ENCODE measurements at places on chromosomes 16 and 17.

GRCh38 chr17:80253631-80254395 lies 6.8 kb upstream of the RNF213 start:
- DNase-seq: no peak

GRCh38 chr16:68754084-68754792 lies 17.1 kb downstream of the CDH1 start:
- DNase-seq: no peak

DNA sequence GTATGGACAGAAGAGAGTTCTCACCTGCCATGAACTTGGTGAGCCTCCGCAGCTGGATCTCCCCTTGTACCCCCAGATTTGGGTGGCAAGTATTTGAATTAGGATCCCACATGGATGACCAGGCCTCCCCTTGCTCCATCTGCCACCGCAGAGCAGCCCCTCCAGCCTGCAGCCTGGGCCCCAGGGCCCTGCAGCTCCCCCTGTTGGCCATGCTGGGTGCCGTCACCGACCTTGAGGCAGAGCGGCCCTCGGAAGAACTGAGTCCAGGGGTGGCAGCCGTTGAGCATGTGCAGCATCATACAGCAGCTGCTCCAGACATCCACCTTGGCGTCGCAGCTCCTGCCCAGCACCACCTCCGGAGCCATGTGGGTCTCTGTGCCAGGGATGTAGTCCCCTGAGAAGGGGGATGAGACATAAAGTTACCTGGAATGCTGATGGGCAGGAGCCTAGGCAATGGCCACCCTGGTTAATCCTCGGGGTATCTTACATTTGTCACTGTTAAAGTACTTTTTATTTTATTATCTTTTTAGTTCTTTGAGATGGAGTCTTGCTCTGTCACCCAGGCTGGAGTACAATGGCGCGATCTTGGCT lies 9.0 kb upstream of the SPATA32 start:
- DNase-seq: no peak

DNA sequence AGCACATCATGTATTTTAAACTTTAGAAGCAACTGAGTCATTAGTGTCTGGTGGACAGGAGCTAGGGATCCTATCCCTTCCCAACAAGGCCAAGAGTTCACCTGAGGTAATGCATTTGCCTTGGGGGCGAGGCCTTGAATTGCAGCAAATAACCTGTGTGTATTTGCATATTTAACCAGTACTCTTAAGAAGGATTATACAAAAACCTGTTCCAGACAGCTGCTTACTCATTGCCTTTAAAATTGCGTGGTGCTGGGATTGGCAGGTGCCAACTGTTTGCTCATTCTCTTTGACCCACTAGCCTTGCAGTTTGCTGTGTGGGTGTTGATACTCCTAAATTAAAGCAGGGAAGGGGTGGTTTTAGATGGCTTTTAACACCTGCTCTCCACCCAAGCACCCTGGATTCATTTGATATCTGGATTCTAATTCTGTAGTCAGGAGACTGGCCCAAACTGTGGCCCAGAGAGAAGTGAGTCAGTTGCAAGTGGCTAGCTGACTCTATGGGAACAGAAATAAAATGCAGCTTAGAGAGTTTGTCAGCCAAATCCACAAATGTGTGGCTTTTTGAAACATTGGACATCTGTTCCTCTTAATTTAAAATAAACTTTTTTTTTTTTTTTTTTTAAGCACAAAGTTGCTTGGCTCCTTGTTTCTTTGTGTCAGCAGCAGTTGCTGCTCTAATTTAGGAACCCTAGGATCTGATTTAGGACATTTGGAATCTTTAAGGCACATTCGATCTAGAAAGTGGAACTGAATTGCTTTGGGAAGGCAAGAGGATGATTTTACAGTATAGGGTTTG lies 46.9 kb downstream of the TUBD1 start:
- DNase-seq: peak; percentile 19

DNA sequence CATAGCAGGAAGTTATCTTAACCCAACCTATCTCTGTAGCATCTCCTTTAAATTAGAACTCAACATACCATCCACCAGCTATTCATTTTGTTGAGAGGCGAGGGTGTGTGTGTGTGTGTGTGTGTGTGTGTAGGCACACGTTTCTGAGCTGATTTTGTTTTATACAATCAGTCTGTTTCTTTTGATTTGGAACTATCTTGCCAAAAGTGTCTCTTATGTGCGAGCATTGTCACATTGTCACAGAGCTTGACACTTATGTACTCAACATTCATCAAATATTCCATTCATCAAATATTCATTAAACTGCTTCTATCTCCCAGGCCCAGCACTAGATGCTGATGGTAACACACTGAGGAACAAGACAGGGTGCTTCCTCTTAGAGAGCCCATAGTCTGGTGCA lies 180.4 kb downstream of the HAPSTR1 start:
- no peak for DNase-seq

DNA sequence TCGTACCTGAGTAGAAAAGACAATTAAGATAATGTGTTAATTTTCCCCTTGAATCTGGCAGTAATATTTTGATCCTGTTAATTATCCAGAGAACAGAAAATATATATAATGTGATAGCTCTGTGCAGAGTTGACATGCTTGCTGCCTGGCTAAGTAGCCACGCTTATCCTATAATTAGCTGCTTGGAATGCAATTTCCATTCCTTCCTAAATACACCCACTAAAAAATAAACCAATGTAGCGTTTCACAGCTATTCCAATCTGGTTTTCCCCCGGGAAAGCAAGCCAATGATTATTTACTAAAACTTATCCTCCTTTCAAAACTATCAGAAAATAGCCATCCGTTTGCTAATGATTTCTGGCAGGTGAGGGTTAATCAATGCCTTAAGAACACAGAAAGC lies 134.5 kb upstream of the IRX5 start:
- DNase-seq: no peak

DNA sequence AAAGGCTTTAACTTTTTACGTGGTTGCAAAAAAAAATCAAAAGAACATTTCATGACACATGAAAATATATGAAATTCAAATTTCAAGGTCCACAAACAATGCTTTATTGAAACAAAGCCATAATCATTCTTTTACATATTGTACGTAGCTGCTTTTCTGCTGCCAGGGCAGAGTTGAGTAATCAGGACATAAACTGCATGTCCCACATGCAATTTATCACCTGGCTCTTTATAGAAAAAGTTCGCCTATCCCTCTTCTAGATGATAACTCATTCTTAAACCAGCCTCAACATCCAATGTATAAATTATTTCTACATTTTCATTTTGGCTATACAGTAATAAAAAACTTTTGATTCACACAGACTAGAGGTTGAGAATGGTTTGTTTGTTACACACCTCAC lies 154.9 kb downstream of the AXIN2 start:
- no peak for DNase-seq

DNA sequence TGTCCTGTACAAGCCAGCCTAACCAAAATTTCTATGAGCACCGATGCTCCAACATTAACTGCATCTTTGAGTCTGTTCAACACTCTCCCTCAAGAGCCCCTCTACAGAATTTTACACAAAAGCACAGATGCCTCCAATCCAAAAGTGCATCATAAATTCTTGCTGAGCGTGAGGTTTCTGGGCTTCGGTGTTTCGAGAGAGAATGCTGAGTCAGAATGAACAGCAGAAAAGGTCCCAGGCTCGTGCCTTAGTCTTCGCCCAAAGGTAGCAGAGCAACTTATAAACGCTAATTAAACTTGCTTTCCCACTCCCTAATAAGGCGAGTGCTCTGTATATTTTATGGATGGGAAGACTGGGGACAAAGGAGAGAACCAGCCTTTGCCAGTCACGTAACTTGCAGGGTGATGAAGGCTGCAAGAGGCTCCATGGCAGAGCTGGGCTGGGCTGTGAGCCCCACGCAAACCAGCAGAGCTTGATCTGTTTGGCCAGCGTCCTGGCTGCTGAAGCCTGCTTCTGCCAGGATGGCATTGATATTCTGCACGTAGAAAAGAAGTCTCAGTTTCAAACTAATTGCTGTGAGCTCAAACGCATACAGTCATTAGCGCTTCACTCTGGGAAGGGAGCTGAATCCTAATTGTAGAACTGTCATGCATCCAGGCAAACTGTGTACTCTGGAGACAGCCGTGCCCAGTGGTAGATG lies 138.5 kb downstream of the DNAH9 start:
- no peak for DNase-seq
